NCI-H146 (cell line): ENCODE measurements at places on chromosomes 6 and 20.

- DNase-seq, result no peak
Observed at GRCh38 chr6:25295651-25296050, 16.5 kb downstream of the CARMIL1 start.

GRCh38 chr6:153167061-153167891 is 36.2 kb upstream of the RGS17 start:
- DNase-seq, result peak; percentile 41

GRCh38 chr6:163661272-163661671 is 246.8 kb downstream of the QKI start:
- no peak for DNase-seq

DNA sequence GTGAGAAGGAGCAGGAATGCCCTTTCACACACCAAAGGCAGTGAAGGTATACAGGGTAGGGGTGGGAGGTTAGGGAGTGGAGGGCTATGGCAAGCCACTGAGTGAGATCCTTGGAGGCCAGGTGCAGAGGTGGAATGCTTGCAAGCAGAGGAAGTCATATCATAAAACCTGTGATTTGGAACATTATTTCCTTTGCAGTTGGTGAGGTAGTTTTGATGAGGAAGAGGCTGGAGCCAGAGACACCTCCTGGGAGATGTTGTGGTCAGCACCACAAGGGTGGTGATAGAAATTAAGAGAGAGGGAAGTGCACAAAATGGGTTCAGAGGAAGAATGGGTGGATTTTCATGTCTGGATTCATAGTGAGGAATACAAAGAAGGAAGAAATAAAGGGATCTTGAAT is 73.0 kb downstream of the PLCB4 start:
- DNase-seq, result no peak

GRCh38 chr6:34465531-34466241 is at the start of gene PACSIN1:
PACSIN1 (plus strand) TSS chr6:34466076; CDS start chr6:34526306, 60,230 bp downstream.
- peak; percentile 78 for DNase-seq

DNA sequence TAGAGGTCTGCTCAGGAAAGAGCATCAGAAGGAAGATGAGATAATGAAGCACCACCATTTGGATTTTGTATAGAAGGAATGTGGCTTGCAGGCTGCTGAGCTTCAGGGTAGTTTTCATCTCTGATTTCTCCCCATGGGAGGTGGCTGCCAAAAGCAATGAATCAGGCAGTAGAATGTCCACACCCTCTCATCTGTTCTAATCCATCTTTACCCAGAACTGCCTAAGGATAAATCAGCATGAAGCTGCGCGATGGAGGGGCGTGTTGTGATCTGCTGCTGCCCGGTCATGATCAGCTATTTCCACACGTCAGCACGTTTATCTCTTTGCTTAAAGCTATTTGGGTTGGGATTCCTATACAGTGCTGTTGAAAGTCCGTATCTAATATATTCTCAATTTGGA is 295.4 kb downstream of the FOXA2 start:
- DNase-seq, result no peak

DNA sequence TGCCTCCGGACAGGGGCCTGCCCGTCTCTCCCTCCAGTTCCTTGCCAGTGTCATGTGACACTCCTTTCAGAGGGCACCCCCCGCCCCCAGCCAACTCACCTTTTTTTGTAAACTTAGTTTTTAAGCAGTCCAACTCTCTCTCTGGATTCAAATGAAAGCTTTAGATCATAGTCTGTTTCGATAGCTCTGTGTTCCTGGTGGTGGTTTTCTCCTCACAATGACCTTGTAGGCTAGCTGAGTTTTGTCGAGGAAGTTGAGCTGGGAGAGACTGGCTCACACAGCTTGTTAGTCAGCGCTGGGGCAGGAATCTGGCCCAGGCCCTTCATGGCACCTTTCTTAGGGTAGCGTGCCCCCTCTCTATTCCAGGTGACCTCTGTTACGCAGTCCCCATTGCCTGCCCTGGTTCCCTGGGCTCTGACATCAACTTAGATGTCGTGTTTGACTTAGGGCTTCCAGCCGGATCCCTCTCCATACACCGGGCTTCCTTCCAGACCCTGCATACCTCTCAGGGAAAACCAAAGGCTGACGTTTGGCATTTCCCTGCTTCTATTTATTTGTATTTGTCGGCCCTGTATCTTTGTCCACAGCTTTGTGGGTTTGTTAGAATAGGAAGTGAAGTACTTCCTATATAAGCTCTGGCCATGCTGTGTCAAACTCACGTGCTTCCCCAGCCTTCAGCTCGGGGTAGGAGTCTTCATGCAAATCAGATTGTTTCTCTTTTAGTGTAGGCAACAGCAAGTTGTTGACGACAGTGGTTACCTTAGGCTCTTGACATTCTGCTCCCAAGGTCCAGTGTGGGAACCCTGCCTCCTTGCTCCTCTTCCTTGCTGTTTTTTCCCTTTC is 12.7 kb downstream of the IGF2R start:
- DNase-seq, result no peak

DNA sequence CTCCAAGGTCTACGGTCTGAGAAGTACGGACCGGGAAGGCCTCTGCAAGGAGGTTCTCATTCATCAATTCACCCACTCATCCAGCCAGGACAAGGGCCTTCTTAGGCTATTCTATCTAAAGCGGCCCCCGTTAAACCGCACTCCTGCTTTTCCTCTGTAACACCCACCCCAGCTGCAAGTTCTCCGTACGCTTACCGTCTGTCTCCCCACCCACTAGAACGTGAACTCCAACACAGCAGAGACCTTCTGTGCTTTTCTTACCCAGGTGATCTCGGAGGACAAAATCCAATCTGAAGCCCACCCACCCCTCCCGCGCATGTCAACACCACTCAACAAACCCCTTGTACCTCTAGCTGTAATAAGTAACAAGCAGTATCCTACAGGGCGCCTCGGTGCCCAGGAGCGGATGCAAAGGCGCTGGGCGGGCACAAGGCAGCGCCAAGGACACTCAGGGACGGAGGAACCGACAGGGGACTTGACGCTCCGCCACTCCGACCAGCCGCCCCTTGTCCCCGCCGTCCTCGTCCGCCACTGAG is 351 bp downstream of the AURKA start:
- DNase-seq, result peak; percentile 35

DNA sequence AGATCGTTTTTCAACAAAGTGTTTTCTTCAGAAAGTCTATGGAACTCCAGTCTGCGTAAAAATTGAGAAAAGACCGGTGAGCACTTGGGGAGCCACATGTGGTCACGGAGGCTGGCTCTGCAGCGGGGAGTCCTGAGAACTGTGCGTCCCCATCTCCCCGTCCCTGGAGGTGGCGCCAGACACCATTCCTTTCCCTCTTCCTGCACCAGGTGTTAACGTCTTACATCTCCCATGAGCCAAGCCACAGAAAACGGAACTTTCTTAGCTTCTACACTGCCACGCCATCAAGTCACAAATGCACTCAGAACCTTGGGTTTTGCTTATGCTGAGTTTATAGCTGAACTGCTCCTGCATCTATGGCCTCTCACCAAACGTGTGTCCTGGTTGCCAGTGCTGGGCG is 62.6 kb downstream of the GINS1 start:
- DNase-seq, result peak; percentile 4

DNA sequence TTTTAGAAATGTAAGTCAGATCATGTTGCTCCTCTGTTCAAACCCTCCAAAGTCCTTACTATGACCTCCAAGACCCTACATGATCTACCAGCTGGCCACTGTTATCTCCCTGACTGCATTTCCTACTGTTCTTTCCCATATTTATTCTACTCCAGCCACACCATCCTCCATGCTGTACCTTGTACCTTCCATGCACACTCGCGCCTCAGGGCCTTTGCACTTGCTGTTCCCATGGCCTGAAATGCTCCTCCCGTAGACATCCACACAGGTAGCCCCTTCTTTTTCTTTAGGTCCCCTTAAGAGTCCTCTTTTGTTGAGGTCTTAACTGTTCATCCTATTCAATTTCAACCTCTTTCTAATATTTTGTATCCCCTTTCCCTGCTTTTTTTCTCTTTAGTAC is 47.0 kb downstream of the HEBP2 start:
- no peak for DNase-seq

DNA sequence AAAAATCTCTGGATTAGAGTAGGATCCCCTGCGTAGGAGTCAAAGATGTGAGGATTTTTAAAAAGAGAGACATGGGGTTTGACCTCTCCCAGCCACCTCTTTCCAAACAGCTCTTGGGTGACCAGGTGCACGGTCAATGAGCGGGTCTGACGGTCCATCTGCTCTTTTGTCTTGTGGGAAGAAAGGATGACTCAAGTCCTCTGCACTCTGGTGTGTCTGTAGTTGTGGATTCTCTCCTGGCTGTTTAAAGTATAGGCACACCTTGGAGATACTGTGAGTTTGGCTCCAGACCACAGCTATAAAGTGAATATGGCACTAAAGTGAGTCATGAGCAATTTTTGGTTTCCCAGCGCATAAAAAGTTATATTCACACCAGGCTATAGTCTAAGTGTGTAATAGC is 209.8 kb downstream of the BMP7 start:
- no peak for DNase-seq

DNA sequence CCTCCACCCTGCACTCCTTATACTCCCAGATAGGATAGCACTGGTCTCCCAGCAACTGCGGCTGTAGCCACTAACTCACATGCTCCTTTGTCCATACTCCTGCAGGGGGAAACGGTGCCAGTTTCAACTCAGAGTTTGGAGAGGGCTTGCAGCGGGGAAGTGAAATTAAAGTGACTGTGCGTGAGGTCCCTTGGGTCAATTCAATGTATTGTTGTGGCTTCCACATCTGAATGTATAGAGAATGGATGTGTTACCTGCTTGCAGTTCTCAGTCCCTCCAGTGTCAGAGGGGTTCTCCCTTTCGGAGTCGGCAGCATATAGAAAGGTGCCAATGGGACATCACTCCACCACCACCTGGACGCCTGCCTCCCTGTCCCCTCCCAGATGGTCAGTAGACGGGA is 93.6 kb upstream of the CNKSR3 start:
- peak; percentile 56 for DNase-seq

DNA sequence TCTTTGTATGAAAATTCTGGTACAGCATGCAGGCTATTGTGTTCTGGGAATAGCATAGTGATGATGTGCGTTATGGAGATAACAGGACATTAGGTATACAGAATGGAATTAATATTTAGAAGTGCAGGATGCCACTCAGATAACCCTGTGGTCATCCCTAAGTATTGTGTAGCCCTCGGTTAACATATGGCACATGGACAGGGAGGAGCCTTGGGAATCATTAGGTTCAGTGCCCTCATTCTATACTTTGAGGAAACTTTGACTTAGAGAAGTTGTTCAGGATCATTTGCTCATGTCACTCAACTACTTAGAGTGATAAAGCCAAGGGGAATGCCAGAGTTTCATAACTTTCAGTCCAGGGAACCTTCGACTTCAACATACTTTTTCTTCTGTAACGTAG is 185.9 kb downstream of the UST start:
- no peak for DNase-seq

DNA sequence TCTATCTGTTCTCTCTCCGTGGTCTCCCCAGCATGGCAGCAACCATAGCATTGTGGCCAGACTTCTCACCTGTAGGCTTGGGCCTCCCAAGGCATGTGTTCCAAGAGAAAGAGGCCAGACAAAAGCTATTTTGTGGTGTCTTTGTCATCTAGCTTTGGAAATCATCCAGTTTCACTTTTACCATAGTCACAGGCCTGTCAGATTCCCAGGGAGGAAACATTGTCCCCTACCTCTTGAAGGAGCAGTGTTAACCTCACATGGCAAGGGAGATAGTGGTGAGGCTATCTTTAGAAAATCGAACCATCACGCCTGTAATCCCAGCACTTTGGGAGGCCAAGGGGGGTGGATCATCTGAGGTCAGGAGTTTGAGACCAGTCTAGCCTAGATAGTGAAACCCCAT is 42.3 kb upstream of the RALGAPA2 start:
- no peak for DNase-seq

DNA sequence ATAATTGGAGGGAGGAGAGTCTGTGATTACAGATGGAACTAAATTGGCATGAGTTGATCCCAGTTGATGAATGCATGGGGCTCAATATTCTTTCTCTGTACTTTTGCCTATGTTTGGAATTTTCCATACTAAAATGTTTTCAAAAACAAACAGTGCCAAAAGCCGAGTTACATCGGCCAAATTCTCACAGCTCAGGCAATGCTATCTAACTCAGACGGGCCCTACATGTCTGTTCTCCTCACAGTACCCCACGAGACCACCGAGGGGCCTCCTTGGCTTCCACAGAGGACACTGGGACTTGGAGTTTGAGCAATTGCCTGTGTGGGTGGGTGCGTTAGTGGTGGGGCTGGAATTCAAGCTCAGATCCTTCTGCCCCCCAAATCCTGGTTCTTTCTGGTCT is 413.2 kb downstream of the CDH26 start:
- no peak for DNase-seq

DNA sequence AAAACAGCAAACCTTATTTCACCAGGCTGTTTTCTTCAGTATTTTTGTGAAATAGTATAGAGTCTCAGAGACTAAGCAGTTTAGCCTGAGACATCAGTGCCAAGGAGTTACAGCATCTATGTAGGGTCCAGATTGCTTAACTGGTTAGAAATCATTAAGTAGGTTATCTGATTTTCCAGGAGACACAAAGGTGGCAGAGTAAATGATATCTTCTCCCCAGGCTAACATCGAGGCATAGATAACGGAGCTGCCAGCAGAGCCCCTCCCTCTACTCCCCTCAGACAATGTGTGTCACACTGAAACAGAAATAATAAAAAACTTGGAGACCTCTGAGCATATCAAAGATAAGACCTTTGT is 473.0 kb upstream of the CITED2 start:
- peak; percentile 55 for DNase-seq

GRCh38 chr20:4949833-4950178 is 51.5 kb downstream of the SLC23A2 start:
- no peak for DNase-seq

GRCh38 chr6:116948533-116949304 is 71.7 kb downstream of the RFX6 start:
- no peak for DNase-seq

GRCh38 chr20:2394411-2395055 is 13.8 kb downstream of the TGM6 start:
- DNase-seq, result no peak

DNA sequence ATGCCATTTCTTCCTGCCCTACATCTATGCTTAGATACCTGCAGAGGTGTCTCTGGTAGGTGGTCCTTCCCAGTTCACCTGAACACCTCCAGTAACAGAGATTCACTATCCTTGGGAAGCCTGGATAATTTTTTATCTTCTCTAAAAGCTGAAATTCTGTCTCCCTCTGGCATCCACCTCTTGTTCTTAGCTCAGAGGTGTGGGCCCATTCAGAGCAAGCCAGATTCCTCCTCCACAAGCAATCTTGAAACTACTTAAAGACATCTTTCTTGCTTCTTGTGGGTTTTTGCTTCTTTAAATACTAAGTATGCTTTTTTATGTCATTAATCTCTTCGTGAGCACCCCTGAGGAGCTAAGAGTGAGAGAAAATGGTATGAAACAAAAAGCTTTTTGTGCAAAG is 10.4 kb upstream of the SNRPB2 start:
- no peak for DNase-seq

DNA sequence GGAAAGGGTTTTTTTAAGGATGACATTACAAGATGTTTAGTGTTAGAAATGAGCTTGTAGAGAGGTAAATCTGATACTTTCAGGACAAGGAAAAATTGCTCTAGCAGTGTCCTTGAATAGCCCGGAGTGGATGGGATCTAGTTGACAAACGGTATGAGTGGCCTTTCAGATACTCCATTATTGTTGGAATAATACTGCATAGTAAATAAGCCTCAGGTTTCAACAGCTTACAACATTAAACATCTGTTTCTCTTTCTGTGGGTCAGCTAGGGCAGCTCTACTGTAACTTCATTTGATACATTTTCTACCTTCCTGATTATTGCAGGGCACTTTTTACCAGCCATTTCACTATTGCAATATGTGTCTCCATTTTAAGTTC is 118.0 kb downstream of the B3GAT2 start:
- no peak for DNase-seq

- no peak for DNase-seq
Observed at GRCh38 chr6:10082385-10082784, 332.5 kb downstream of the TFAP2A start.

GRCh38 chr6:168956141-168956838 is 297.4 kb downstream of the THBS2 start:
- no peak for DNase-seq
